ENCODE measurements at places on chromosomes 7 and 10.

- peak; percentile 70 for DNase-seq
Measured at GRCh38 chr10:125060826-125061556, 99.4 kb downstream of the CTBP2 start.

- no peak for DNase-seq
Measured at GRCh38 chr10:114852197-114852596, 30.6 kb downstream of the FHIP2A start.

DNA sequence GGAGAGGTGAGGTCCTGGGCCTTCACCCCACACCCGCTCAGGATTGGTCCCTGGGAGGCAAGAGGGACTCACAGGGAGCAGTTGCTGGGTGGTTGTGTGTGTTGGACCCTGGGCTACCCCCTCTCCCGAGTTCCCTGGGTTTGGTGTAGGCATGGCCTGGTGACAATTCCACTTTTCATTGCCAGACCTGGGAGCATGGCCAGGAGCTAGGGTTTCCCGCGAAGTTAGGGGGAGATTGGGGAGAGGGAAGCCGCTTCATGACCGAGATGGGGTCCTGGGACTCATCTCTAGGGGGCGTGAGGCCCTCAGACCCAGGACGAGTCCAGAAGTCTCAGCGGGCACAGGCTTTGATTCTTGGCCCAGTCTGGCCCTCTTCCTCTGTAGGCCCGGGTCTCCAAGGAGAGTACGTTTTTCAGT is 606 bp downstream of the PALD1 start:
- DNase-seq, result no peak

- no peak for DNase-seq
Measured at GRCh38 chr7:31106303-31107105, 54.4 kb downstream of the ADCYAP1R1 start.

DNA sequence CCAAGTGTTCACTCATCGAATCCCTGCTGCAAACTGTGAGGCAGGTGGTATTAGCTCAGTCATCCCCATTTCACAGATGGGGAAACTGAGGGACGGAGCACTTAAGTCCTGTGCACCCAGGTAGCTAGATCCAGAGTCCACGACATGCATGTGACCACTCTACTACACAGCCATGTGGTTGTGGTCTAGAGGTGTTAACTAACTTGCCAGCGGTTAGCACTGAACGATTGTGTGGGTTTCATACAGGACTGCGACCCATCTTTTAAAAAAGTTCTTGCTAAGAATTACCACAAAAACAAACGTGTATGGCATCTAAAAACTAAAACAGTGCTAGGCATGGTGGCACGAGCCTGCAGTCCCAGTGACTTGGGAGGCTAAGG is 16.1 kb upstream of the ABCC2 start:
- DNase-seq, result no peak

- DNase-seq, result no peak
Measured at GRCh38 chr10:34219753-34220548, 595.1 kb downstream of the PARD3 start.

DNA sequence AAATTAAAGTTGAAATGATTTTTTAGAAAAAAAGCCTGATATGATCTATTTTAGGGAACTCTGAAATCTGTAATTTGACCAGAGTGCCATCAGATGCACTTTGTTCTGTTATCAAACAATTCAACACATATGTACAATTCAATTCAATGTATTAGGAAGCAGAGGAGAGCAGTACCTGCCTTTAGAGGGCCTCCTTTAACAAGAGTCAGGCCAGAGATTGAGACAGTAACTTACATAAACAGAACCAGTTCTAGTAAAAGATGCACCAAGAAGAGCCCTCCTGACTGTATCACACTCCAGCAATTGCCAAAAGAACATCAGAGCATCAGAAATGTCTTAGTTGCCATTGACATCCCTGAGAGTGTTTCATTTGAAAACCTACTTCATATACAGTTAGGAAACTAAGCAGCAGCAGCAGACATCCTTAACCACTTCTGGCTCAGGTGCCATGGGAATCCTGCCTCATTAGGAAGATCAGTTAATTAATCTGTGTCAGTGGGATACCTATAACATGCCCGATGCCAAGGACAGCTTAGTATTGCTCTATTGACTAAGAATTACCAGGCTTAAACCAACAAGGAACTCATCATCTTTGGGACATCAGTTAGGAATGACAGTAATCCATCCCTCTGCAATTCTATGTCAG is 1222.6 kb upstream of the LRRN3 start:
- DNase-seq, result no peak

- no peak for DNase-seq
Measured at GRCh38 chr7:20560325-20561180, 54.9 kb upstream of the ABCB5 start.

GRCh38 chr10:11776080-11776479 is 33.9 kb downstream of the ECHDC3 start:
- DNase-seq, result no peak

- DNase-seq, result no peak
Measured at GRCh38 chr7:159157714-159158113, 13.0 kb upstream of the VIPR2 start.

- DNase-seq, result no peak
Measured at GRCh38 chr10:47388879-47389278, 4.8 kb upstream of the ZNF488 start.

DNA sequence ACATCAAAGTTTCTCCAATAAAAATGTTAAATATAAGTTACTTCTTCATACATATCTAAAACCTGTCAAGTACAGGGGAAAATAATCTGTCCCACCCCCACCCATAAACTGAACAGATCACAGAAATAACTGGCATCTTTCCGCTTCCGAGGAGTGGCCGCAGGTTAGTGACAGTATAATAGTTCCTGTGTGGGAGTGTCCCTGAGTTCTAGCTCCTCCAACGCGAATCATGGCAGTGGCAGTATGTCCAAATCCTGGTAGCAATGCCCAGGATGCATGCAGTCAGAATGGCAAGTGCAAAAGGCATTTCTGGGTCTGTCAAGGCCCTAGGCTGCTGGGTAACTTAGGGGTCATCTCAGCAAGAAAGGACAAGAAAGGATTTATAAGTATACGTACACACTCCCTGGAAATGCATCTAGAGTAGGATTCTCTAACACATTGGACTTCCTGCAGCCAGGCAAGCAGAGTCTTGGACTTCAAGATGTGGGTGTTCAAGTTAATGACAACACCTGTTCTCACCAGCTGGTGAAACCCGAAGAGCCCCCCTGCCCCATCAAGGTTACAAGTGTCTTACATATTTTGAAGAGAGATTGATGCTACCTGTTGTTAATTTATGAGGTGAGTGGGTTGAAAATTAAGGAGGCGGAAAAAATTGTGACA is 94.4 kb upstream of the COL1A2 start:
- no peak for DNase-seq

DNA sequence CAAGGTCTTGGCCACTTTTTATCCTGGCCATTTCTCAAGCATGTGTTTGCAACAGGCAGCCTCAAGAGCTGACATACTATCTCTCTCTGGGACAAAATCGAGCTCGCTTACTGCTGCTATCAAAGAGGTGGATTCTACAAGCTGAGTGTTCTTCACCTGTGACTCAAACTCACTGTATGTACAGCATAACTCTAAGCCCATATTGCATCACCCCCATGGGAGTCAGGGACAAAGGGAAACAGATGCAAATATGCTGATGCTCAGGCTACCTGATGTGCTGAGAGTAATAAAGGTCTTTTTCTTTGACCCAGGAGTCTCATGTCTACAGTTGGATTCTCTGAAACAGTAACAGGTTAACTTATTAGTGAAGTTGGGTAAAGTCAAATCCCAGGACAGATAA is 45.2 kb downstream of the PCLO start:
- DNase-seq, result no peak

GRCh38 chr10:68154211-68154497 is 44.9 kb downstream of the MYPN start:
- DNase-seq, result no peak

DNA sequence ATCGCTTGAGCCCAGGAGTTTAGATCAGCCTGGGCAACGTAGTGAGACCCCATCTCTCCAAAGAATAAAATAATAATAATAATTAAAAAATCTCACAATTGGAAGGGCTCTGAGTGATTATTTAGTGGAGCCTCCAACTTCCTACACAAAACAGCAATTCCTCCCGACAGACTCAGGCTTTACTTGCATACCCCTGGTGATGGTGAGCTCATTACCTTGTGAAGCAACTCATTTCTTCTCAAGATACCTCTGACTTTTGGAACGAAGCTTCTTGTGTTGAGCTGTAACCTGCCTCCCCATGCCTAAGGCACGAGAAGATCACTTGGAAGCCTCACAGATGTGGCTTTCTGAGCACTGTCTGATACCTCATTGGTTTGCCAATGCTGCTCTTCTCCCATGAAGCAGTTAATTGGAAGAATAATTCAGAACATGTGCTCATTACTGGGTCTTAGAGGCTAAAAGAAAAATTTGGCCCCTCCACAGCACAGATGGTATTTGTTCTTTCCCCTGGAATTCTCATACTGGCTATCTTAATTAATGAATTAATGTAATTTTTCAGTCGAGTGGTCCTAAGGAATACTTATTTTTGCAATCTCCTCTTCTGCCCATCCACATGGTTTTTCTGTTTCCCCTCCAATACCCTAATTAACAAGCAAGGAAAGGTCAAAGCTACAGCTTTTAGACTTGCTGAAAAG is 769.0 kb downstream of the TYW1 start:
- no peak for DNase-seq

DNA sequence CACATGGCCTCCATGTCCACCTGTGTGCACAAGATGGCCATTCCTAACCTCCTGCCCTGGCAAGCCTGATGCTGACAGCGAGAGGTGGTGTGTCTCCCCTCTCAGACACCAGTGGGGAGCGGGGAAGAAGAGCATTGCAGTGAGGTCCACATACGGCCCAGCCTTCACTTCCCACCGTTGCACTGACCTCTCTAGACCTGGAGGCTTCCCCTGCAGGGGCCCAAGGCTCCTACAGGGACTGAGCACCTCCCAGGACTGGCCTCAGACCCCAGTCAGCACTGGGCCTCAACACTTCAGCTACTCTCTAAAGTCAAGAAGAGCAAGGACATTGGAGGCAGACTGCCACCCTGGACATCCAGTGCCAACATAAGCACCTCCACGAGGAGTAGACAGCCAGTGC is 15.9 kb downstream of the STK32C start:
- DNase-seq, result no peak

GRCh38 chr7:105672801-105673200 is 91.5 kb upstream of the EFCAB10 start:
- DNase-seq, result no peak

DNA sequence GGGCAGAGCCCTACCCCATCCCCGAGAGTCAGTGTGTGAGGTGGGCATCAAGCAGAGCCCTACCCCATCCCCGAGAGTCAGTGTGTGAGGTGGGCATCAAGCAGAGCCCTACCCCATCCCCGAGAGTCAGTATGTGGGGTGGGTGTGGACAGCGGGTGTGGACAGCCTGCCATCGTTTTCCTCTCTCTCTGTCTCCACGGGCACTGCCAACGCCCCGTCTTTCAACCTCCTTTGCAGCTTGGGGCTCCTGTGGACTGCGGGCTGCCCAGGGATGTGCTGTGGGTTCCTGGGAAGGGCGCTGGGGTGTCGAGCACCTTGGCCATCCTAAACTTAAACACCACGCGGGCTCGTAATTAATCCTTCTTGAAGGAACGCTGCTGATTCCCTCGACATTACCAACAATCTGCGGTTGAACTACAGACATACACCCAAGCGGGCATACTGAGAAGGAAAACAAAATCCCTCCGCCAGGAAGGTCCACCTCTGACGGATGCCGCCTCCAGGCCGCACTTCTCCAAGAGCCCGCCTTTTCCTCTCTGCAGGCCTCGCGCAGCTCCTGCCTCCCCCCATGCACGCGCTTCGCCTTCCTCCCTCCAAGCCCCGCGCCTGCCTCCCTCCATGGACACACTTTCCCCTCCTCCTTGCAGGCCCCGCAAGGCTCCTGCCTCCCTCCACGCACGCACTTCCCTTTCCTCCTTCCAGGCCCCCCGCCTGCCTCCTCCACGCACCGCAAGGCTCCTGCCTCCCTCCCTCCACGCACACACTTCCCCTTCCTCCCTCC is 65.1 kb downstream of the ADARB2 start:
- no peak for DNase-seq

- no peak for DNase-seq
Measured at GRCh38 chr7:156792611-156793010, 100.4 kb downstream of the LMBR1 start.

DNA sequence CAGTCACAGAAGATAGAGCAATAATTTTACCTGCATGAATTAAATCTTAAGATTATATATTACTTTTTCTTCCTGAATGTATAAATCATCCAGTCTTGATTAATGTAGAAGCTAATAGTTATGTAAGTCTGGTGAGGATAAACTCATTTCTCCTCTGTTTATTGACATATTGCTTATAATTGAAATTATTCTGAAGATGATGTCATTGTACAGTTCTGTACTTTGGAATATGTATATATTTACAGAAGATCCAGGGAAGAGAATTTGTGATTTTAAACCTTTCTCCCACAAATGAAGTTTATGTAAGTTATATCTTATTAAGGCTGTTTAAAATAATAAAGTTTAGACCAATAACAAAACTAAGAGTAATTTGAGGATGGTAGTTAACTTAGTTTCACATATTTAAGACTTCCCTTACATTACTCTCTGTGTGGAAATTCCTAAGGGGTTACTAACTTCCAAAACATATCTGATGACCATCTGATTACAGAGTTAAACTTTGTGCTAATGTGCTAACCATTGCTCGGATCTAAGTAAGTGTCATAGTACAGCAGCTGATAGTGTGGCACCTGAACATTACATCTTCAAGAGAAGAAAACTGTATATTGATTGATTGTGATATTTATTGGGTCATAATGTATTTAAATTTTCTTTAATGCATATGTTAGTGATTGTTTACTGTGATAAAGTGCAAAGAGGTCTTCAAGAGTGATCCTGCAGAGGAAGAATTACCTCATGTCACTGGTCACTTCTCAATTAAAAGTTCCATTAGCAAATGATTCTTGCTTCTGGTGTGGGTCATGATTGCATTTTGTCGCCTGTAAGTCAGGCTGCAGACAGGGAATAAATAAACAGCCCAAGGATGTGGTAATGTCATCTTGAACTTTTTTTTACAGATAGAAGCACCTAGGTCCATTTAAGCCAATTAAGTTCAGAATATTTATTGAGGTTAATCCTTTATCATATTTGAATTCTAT is 96.9 kb downstream of the UBE3C start:
- DNase-seq, result no peak

DNA sequence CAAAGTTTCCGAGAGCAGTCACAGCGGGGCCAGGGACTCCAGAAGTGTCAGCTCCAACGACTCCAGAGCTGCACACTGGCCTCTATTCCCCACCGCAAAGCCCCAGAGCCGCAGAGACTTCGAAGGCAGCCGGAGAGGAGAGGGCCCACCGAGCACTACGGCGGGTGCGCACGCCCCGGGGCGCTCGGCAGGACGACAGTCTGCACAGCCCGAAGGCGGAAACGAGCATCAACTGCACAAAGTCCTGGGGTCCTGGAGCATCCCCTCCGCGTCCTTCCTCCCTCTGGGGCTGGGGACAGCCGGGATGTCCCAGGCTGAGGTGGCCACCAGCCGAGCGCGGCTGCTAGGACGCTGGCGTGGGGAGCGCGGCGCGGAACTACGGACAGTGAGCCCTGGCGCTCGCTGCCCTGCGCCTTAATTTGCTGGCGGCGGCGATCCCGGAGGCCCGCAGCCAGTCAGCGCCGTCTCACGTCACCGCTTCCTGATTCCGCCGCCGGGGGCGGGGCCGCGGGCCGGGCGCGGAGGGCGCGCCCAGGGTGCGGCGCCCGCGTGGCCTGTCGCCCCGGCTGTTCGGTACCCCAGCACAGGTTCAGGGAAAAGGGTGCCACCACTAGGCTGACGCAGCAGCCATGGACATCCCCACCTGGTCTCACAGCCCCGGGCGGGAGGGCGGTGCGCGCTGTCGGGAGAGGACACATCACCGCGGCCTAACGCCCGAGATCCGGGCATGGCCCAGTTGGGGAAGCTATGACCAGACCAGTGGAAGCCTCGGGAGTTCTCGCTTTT is at the start of gene TBX20:
TSS of gene TBX20 (minus strand) at position 391 of the 786 bp plus-strand sequence. CDS start 480 bp downstream, outside the sequence.
- no peak for DNase-seq

GRCh38 chr10:118838364-118838763 is 83.6 kb upstream of the CACUL1 start:
- DNase-seq, result no peak
